ENCODE measurements at places on chromosomes 12 and 14.
A peak's percentile ranks its signal among the peaks of the same experiment; 100 is the strongest.

DNA sequence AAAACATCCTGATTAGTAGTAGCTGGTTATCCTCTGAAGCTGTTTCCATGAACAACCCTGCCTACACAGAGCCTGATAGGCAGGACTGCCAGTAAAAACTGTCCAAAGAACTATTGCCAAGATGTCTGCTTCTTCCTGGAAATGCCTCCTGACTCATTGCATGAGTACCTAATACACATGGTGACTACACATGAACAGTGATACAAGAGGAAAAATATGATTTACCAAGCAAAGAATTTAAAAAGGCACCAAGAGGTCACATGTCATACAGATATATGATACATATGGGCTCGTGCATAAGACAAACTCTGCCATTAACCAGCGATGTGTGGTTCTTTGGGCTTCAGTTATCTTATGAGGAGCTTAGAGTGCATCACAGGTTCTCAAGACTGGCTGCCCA, 552.3 kb downstream of the SLC16A7 start:
- no peak for DNase-seq

DNA sequence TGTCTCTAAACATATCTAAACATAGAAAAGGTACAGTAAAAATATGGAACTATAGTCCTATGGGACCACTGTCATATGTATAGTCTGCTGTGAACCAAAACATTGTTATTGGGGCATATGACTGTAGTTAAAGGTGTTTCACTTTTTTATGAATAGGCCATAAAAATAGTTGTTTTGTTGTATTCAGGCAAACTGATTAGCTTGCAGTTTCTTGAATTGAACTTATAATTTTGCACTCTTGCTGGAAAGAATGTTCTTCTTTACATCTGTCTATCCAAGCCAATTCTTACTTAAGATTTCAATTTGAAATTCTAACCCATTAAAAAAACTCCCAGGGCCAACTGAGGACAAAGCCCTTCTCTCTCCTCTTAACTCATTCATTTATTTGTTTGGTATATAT, 234.1 kb downstream of the NOVA1 start:
- no peak for DNase-seq

GRCh38 chr14:53355581-53356112, 202.5 kb upstream of the DDHD1 start:
- peak; percentile 94 for DNase-seq

DNA sequence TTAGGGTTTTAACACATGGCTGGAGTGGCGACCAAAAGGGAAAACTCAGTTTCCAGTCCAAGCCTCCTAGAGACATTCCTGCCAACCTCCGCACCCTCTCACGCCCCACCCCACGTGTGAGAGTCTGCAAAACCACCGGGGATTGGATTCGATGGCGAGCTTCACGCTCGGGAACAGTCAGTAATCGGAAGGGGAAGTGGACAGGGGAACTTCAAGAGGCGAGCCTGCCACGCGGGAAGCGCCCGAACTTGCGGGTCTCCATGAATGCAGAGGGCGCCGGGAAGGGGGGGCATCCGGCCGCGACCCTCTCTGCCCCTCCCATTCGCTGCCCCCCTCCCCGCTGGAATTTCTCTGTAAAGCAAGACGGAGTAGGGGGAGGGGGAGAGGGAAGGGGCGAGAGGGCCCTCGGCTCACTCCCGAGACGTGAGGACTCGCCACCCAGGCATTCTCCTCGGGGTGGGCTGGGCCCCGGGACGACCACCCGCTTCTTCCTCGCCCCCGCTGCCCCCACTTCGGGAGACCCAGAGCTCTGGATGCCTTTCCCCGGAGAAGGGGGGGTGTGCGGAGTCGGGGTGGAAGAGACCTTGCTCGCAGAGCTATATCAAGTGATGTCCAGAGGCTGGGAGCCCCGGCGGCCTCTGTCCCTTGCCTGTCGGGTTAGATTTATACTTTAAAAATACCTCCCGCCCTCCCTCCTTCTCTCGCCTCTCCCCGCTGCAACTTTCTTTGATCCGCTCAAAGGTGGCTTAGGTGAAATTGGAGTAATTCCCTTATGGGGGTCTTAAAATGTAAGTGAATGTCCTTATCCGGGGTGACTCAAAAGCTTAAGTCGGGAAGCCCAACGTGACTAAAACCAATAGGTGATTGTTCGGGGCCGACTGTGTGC, 2.5 kb upstream of the CCND2 start:
- peak; percentile 92 for DNase-seq

- no peak for DNase-seq
These were observed 47.1 kb downstream of the NCOR2 start for GRCh38 chr12:124520265-124520701.

GRCh38 chr12:65756956-65757511, 67.2 kb upstream of the HMGA2 start:
- no peak for DNase-seq

GRCh38 chr14:49164074-49164473, 422.1 kb downstream of the RPS29 start:
- DNase-seq: no peak

GRCh38 chr12:63302269-63302940, 151.4 kb upstream of the AVPR1A start:
- peak; percentile 63 for DNase-seq

DNA sequence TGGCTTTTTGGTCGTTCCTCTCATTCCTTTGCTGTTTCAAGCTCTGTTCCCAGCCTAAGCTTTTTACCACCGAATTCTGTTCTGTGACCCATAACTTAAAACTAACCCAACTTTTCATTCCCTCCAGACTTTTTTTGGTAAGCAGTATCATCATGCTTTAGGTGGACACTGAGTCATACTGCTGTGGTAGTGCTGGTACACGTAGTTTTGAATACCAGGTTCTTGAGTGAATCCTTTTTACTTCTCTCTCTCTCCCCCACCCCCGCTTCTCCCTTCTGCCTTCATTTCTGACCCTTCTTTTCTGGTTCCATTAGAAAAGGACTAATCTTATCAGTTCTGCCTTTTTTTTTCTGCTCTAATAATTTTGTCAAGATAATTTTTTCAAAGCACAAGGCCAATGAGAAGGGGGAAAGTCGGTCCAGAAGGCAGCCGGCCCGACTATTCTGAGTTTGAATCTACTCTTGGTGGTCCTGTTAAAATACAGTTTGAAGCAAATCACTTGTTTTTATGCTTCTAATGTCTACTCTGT, 2.3 kb upstream of the MDM2 start:
- DNase-seq: no peak

GRCh38 chr14:66540038-66540437, 32.1 kb downstream of the GPHN start:
- DNase-seq: no peak

- DNase-seq: peak; percentile 42
These were observed 67.1 kb upstream of the SINHCAF start for GRCh38 chr12:31393004-31393550.

DNA sequence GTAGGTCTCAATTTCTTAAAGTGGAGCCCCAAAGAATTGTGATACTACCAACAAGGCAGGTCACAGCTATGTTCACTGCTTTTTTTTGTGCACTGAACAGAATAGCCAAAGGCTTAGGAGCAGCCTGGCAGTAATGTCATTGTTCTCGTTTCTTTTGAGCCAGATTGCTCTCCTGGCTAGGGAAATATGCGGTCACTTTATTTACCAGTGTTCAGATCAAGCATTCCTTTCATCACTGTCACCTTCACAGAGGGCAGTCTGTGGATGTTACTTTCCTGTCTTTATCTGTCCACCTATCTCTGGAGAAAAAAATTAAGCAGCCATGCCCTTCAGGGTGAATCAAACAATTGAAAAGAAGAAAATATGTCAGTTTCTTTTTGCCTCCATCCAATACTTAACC, 159.6 kb downstream of the BTG1 start:
- no peak for DNase-seq

DNA sequence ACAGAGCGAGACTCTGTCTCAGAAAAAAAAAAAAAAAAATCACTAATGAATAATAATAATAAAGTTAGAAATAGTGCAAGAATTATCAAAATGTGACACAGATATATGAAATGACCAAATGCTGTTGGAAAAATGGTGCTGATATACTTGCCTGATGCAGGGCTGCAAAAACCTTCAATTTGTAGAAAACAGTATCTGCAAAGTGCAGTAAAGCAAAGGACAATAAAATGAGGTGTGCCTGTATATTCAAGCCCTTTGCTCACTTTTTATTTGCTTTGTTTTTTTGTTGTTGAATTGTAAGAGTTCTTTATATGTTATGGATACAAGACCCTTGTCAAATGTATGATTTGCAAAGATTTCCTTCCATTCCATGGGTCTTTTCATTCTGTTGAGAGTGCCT, 9.0 kb upstream of the PAPOLA start:
- DNase-seq: no peak

DNA sequence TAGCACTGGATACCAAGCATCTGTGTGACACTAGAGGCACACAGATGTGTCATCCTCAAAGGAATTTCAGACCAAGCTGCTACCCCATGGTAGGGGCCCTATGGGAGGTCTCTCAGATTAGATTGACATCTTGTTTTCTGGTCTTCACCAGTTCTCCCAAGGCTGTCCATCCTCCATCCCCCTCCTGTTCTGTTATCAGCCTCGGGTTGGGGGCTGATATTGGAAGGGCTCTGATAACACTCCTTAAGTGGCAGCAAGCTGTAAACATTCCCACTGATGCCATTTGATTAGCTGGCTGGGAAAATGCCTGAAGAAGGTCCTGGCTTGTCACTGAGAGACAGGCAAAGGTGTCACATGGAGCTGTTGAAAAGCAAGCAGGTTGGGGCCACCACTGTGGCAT, 185.9 kb upstream of the RBM19 start:
- peak; percentile 88 for DNase-seq

GRCh38 chr14:51082349-51082748, 12.6 kb downstream of the TRIM9 start:
- DNase-seq: no peak
